ENCODE measurements at places on chromosomes 16 and 17. TPM values are rescaled to one million over a fixed set of nuclear protein-coding genes. Genes with fewer than 3 reads are reported as not detected.

The MRM1 gene
- 4.4 TPM for total RNA-seq

The CACNB1 gene
- 2.0 TPM for total RNA-seq

The MYO15A gene
- 0.27 TPM for total RNA-seq

The CDRT4 gene
- 4.9 TPM for total RNA-seq

The TXNL4B gene
- 12.3 TPM for total RNA-seq

The TRPV2 gene
- total RNA-seq, result 35.9 TPM

The ARHGAP44 gene
- total RNA-seq, result 0.27 TPM

The NOTUM gene
- total RNA-seq, result not detected

The FNDC8 gene
- not detected for total RNA-seq

The FA2H gene
- not detected for total RNA-seq

The CDRT15L2 gene
- not detected for total RNA-seq

The TSNAXIP1 gene
- 0.14 TPM for total RNA-seq

The ZDHHC1 gene
- total RNA-seq, result 6.3 TPM

The ZNF48 gene
- 10.5 TPM for total RNA-seq

The OTOP3 gene
- not detected for total RNA-seq

The TMEM88 gene
- total RNA-seq, result 32.5 TPM

The KRTAP3-2 gene
- total RNA-seq, result not detected

The MLLT6 gene
- 36.8 TPM for total RNA-seq

The ADAD2 gene
- not detected for total RNA-seq

The SLC2A4 gene
- 0.14 TPM for total RNA-seq

The NACA2 gene
- total RNA-seq, result not detected

The ZFHX3 gene
- total RNA-seq, result 7.6 TPM

The CLEC3A gene
- total RNA-seq, result not detected

The C1QTNF1 gene
- total RNA-seq, result 4.1 TPM

The SYNGR2 gene
- total RNA-seq, result 70.6 TPM

The LDHD gene
- total RNA-seq, result 0.80 TPM

The KCNG4 gene
- total RNA-seq, result not detected

The ABCC12 gene
- total RNA-seq, result not detected

The KRT25 gene
- total RNA-seq, result not detected

Measured in thoracic aorta endothelial cell (primary cell).